ENCODE measurements at places on chromosomes 1 and 21.

DNA sequence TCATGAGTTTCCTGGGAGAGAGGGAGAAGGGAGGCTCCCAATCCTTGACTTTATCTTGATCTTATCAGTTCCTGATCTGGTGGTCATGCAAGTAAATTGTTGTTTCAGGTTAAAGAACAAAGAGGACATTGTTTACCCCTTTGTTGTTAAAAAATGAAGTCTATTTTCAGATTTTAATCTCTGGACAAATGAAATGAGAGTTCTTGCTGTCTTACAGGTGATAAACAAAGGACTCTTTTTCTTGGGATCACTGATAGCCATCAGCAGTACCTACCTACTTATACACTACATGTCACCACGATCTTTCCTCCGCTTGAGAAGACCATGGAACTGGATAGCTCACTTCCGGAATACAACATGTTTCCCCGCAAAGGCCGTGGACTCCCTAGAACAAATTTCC lies 48.4 kb downstream of the CHML start:
- DNase-seq = no peak

GRCh38 chr1:161172776-161173376 lies 4.4 kb downstream of the B4GALT3 start:
- peak; percentile 99 for DNase-seq

DNA sequence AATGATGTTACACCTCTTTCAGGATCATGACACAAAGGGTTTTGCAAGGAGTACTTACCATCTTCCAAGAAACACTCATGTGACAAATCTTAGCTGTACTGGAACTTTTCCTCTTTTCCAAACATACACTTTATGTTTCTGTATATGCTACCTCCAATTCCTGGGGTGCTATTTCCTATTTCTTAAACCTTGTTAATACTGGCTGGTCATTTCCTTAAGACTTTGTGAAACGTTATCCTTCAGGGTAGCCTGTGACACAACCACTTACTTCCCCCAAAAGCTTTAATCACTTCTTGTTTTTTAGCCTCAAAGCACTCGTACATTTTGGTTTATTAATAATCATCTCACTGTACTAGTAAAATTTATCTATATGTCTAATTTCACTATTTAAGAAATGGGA lies 39.4 kb downstream of the OR10Z1 start:
- no peak for DNase-seq

DNA sequence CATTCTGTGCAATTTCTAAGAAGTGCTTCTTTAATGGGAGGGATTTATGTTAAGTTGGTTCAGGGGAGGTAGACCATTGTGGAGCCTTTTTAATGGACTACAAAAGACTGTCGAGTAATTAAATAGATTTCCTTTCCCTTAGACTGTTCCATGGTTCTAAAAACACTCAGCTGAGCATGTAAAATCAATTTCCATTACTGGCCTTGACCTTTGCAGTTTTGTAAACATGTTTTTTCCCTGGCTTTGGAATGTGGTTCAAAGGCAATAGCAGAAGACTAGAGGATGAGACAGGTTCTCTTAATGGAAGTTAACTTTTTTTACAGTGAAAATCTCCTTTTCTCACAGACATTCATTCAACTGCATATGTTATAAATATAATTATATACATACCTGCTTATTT lies 37.6 kb upstream of the BTG3 start:
- DNase-seq = no peak

DNA sequence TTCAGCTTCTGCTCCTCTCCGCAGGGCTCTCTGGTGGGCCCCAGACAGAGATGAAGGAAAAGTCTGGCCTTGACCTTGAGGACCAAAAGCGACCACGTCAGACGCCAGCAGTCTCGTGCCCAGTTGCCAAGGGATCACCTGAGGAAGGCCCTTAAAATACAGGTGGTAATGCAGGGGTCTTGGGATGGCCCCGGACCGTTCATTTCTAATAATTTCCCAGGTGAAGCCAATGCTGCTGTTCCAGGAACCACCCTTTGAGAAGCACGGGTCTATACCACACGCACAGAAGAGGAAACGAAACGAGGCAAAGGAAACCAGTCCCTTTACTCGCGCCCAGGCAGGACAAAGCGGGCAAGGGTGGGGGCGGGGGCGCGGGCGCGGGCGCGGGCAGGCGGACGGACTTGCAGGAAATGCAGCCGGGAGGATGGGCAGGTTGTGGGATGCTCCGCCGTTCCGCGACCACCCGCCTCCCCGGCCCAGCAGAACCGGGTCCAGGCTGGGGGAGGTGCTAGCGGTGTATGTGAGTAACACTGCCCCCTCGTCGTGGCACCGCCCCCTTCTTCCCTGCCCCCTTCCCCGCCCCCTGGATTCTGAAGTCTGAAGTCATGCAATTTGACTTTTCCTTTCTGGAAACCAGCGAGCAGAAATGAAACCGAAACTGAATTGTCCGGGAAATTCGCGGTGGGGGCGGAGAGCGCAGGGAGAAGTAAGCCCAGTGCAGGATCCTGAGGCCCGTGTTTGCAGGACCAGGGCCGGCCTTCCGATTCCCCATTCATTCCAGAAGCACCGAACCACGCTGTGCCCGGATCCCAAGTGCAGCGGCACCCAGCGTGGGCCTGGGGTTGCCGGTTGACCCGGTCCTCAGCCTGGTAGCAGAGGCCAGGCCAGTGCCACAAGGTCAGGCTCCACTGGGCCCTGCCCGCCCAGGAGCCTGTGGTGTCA lies 5.8 kb upstream of the MX1 start:
- DNase-seq = peak; percentile 79

DNA sequence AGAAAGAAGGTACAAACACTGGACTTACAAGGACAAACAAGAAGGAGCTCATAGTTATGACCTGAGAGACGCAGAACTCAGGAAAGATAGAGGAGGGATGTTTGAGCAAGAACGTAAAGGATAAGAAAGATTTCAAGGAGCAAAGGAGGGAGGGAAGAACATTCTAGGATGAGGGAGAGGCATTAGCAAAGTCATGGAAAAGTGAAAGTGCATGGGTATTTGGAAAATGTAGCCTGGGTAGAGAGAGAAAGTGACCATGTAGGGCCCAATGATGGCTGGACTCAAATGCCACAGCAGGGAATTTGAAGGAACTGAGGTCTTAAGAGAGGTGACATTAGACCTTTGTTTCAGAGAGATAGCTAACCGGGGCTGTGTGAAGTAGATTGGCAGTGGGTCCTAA lies 76.5 kb downstream of the SYT6 start:
- DNase-seq = no peak

DNA sequence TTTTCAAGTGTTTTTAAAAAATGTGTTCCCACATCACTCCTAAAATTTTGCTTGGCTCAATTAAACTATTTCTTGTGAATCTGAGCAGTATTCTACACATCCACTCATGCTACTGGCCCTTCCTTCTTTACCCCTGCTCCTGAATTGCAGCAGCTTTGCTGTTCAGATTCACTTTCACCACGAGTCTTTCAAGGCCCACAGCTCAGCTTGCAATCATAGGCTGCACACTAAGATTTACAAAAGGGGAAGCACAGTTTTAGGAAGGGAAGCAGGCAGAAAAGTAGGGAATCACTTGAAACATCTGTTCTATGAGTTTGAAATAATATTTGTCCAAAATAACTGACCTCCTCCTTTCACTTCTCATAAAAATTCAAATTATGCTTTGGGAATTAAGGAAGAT lies 70.9 kb upstream of the EDEM3 start:
- DNase-seq = no peak

DNA sequence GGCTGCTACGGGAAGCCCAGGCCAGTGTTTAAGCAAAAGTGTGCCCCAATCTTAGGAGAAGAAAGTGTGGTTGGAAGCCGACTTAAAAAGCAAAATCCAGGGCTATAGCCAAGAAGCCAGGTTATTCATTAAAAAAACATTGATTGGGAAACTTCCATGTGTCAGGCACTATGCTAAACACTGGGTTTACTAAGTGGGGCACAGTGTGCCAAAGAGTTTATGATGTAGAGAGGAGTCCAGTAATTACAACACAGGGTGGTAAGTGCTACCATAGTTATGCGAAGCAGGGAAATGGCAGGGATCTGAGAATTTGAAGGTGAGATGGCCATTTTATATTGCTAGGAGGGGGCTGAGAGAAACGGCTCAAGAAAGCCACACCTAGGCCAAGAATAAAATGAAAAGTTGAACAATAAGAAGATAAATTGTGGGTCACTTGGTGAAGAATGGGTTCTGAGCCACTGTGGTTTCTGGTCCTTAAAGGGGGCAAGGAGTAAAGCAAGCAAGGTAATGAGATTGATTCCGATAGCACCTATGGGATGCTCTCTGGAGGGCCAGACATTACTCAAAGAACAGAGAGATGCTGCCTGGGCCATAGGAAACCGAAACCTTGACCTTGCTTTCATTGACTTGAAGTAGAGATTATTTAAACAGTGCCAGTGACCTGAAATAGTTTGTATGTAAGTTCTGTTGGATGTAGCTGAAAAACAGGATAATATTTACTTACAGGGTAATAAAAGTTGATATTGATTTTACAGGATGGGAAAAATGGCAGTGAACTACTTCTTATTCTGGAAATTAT lies 177.8 kb downstream of the GIPC2 start:
- peak; percentile 90 for DNase-seq

- DNase-seq = no peak
These were observed 1.3 kb downstream of the PLD5 start for GRCh38 chr1:242522996-242523718.

GRCh38 chr1:30596891-30597290 lies 126.5 kb downstream of the MATN1 start:
- no peak for DNase-seq

DNA sequence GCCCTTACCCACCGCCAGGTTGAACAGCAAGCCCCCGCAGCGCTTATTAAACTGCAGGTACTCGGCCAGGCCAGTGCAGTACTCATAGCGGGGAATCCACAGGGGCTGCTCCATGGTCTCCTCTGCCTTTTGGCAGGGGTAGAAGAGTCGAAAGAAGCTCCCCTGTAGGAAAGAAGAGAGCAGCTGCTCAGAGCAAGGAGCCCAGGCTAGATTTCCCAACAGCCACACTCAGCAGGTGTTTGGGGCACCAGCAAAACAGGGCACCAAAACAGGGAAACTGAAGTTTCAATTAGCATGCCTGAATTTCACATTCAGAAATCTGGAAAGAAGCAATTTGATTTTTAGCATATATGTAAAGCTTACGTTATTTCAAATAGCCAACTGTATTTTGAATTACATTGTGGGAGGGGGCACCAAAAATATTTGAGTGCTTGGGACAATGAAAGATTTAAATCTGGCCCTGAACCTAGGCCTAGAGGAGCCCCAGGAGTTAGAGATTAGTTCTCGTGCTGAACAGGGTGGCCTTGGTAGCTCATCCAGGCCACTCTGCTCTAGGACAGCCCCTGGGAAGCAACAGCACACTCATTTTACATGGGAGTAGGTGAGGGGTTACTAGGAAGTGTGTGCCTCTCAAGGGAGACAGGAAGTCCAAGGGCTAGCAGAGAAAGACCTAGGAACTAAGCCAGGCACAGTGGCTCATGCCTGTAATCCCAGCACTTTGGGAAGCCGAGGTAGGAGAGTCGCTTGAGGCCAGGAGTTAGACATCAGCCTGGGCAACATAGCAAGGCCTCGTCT lies 8.2 kb downstream of the PAFAH2 start:
- peak; percentile 13 for DNase-seq

DNA sequence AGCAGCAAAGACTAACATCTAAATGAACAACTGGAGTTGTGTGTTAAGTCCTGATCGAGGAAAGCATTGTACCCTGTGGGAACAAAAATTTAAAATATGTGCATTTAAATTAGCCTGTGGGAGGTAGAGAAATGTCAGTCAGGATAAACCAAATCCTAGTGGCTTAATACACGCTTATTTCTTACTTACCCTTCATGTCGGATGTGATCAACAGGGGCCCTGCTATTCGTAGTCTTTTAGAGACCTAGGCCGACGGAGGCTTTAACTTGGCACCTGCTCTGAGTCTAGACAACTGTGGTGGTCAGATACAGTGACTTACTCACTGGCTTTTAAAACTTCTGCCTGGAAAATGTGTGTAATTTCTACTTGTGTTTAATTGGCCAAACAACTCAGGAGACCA lies 10.2 kb downstream of the GSTM3 start:
- no peak for DNase-seq

DNA sequence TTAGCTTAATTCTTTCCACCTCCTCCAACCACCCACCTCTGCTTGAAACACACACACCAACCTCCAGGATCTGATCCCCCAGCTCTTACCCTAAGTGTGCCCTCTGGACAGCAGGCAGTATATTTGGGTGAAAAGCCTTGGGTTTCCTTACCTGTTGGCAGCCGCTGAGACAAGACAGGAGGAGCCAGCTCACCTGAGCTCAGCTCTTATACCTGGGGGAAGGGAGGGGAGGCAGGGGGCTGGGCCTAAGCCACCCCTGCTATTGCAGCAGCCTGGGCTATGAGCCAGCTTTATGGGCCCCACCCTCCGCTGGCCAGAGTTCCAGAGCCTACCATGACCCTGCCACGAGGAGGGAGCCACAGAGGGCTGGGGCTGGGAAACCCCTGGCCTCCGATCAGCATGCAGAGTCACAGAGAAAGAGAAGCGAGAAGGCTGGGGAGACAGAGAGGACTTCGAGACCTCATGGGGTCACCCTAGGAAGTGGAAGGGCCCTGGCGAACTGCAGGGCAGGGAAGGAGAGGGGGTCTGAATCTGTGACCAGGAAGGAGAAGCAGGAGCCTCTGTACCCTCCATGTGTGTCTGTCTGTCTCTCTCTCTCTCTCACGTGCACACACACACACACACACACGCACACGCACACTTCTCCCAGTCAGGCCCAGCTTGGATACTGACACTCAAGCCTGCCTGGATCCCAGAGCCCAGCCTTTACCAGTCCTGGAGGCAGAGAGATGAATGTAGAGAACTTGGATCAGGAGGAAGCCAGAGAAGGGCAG lies at the start of gene S100A14:
S100A14 (minus strand) TSS at position 182 of the 773 bp plus-strand sequence. CDS start 467 bp downstream, outside the sequence.
- no peak for DNase-seq

- DNase-seq = no peak
These were observed 101.6 kb downstream of the C4BPA start for GRCh38 chr1:207205614-207206061.

DNA sequence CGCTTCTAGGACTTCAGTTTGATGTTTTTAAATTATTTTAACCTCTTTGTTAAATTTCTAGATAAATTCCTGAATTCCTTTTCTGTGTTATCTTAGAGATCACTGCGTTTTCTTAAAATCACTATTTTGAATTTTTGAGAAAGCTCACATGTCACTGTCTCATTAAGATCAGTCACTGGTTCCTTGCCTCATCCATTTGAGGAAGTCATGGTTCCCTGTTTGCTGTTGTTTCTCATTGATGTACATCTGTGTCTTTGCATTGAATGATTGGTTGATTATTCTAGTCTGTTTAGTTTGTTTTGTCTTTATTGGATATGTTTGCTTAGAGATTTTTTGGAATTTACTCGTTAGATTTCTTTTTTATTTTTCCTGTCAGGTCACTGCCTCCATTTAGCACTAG lies 50.1 kb downstream of the CRP start:
- no peak for DNase-seq

- peak; percentile 1 for DNase-seq
These were observed 70.6 kb upstream of the GORAB start for GRCh38 chr1:170461291-170461747.

DNA sequence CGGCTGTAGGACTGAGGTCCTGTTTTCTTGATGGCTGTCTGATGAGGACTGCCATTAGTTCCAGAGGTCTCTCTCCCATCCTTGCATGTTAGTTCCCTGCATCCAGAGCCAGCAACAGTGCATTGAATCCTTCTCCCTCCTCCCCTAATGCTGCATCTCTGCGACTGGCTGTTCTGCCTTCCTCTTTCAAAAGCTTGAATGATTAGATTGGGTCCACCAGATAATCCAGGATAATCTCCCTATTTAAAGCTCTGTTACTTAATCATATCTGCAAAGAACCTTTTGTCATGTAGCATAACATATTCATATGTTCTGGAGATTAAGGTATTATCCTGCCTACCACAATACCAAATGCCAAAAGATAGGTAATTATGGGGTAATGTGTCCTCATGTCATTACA lies 377.5 kb downstream of the GPATCH2 start:
- no peak for DNase-seq
